ENCODE measurements at places on chromosomes 3 and 15.

- no peak for DNase-seq
These were observed 243.6 kb downstream of the ATP8B4 start for GRCh38 chr15:49875392-49875791.

GRCh38 chr3:127699416-127700300 lies 26.9 kb downstream of the ABTB1 start:
- no peak for DNase-seq

DNA sequence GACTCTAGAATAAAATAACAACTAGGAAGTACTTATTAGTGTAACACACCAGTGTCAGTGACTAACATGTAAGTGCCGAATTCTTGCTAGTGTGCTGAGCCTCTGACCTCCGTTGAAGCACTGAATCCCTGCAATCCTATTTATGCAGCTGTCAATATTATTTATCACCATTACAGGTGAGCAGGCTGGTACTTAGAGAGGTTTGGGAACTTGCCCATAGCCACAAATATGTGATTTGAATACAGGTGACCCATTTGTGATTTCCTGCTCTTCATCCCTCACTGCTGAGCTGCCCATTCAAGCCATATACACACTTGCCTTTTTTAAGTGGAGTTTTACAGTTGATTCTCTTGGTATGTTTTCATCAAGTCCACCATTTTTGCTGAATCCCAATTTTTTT lies 12.2 kb downstream of the EIF4E3 start:
- DNase-seq = no peak

- DNase-seq = no peak
These were observed 10.1 kb downstream of the ITGA11 start for GRCh38 chr15:68421798-68422402.

DNA sequence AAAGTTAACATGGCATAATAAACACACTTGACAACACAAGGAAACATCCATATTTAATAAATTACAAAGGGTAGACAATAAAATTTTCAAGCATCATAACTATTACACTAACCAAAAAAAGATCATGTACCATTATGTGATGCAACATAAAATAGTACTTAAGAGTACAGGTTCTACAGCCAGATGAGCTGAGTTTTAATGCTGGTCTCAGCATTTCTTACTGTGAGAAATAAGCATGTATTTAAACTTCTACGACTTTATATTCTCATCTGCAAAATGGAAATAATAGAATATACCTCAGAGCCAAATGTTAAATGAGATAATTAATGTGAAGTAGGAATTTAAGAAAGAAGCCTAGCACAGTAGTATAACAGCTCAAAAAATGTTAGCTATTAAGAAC lies 33.7 kb upstream of the SLC12A8 start:
- DNase-seq = no peak

DNA sequence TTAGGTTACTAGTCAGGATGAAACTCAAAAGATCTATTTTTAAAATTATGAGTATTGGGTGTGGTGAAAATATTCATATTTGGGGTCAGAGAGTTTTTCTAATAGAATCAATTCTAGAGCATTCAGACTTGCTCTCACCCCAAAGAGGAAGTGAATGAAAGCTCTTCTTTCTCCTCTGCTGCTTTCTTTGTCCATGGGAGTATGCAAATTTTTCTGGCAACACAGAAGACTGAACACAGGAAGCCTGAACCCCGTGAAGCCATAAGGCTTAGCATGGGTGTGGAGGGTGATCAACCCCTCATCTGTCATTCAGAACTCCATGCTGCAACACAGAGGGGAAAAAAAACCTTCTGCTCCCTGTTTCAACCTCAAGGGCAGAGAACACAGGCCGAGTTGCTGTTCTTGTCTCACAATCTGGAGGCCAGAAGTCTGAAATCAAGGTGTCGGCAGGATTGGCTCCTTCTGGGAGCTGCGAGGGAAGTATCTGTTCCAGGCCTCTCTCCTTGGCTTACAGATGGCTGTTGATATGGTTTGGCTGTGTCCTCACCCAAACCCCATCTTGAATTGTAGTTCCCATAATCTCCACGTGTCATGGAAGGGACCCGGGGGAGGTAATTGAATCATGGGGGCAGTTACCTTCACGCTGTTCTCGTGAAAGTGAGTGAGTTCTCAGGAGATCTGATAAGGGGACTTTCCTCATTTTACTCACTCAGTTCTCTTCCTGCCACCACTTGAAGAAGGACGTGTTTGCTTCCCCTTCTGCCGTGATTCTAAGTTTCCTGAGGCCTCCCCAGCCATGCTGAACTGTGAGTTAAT lies 33.7 kb upstream of the CD47 start:
- DNase-seq = no peak

- DNase-seq = no peak
These were observed 170.1 kb downstream of the VPS8 start for GRCh38 chr3:184982076-184982475.

- DNase-seq = no peak
These were observed 22.8 kb upstream of the ELP6 start for GRCh38 chr3:47536221-47536891.
